Right renal pelvis (tissue), 4 donors: ENCODE measurements at places on chromosomes 4 and X. TPM values are rescaled to one million over a fixed set of nuclear protein-coding genes. Genes with fewer than 3 reads are reported as not detected.

TMPRSS11D gene
- not detected for polyA plus RNA-seq

CT45A3 gene
- polyA plus RNA-seq: not detected

XIAP gene
- 41.6 TPM for polyA plus RNA-seq

TMPRSS11E gene
- polyA plus RNA-seq: not detected

DNA sequence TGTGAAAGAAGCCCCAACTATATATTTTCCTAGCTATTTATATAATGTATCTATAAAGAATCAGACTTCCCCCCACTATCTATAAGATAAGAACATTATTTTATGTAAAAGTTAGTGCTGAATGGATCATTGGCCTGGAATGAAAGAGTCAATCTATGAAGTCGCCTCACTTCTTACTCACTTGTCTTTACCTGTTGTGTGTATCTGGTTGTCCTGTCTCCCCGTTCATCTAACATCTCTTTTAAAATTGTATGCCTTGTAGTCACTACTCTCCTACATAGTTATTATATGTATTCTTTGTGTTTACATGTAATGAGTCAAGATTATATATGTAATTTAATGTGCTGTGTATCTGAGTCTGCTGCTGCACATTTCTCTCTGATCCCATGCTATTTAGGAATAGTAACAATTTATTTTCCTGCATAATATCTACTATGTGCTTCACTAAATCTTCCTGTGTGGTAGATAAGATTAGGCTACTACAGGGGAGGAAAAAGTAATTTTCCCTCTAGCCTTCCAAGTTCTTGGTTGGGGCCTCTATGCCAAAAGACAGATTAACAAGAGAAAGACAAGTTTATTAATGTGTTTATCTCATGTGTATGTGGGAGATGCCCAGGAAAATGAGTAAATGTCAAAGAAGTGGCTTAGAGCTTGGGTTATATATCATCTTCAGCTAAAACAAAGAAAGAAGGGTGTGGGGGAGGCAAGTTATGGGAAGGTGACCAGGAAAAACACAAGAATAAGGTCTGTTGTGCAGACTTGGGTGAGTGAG, 77.6 kb upstream of the FRMPD4 start:
- DNase-seq: no peak

DNA sequence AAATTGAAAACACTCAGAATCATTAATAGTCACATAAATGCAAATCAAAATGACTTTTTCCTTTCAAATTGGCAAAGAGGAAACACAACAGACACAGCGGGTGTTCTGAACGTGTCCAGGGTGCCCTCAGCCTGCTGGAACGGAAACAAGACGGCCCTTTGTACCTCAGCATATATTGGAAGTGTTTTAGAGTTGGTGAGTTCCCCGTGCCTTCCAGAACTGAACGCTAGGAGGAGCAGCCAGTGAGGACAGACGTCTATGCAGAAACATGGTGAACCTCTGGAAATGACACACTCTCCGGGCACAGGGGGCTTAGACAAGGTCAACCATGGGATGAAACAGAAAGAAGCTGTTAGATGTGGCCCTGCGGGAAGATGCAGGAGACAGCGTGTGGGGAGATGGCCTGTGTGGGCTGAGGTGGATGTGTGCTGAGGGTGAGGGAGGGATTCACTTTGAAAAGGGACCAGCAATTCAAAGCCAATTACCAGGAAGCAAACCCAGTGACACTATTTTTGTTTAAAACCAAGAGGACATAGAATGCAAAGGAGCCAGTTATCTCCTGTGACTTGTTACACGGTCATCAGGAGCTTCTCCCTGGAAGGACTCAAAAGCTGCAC, 40.4 kb downstream of the RNF212 start:
- DNase-seq: no peak

DNA sequence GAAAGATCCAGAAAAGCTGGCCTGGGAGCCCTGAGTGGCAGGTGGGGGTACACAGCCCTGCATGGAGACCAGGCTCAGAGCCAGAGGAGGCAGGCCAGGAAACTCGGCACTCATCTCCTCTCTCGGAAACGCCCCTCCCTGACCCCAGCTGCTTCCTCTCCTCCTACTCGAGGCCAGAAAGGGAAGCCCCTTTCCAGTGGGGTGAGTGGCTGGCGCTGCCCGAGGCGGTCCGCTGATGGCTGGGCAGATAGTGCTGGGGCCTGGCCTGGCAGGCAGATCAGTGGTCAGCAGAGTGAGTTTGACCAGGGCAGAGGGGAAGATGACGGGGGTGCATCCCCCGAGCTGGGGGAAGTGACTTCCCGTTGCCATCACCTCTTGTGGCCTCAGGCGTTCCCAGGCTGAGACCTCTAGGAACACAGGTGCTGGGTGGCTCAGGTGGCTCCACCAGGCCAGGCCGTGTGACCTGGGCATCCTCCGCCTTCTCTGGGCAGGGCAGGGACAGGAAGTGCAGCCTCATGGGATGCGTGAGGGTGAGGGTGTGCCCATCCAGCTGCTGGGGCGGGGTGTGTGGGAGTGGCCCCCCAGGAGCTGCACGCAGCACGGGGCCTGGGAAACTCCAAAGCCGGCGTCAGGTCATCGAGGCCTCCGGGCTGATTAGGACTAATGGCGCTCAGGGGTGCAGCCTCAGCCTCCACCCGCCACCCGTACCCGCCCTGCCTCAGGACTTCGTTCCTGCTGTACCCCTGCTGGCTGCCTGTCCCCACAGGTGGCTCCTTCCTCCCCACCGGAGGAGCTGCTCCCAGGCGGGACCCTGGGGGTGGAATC, 5.7 kb downstream of the SH3BP2 start:
- no peak for DNase-seq

DNA sequence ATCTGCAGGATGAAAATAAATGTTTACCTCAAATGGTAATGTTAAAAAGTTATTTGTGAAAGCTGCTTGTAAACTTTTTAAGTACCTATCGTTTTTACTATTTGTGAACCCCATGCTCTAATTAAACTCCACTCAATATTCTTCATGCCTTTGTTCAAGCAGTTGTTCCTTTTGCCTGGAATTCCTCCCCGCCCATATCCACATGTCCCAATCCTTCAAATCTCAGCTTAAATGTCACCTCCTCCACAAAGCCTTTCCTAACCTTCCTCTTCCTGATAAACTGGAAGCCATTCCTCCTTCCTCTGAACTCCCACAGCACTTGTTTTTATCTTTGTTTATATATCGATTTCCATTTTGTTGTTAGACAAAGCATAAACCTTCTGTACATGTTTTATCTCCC, 2.4 kb downstream of the MORC4 start:
- no peak for DNase-seq

DNA sequence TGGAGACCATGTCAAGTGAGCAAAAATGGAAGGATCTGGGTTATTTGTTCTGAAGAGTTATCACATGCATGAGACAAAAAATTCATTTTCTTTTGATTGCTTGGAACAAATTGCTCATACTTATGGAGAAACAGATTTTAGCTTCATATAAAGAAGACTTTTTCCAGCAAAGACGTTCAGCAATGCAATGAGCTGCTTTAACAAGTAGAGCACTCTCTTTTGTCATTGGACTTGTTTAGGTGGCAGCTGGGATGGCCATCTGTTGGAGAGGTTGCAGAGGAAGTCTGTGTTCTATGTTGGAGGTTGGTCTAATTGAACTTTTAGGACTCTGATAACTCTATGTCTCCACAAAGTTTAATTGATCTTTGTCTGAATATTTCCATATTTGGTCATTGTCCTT, 19.9 kb upstream of the CEP135 start:
- no peak for DNase-seq

- no peak for DNase-seq
These were observed 119.7 kb upstream of the TBC1D9 start for GRCh38 chr4:140875746-140876452.

DNA sequence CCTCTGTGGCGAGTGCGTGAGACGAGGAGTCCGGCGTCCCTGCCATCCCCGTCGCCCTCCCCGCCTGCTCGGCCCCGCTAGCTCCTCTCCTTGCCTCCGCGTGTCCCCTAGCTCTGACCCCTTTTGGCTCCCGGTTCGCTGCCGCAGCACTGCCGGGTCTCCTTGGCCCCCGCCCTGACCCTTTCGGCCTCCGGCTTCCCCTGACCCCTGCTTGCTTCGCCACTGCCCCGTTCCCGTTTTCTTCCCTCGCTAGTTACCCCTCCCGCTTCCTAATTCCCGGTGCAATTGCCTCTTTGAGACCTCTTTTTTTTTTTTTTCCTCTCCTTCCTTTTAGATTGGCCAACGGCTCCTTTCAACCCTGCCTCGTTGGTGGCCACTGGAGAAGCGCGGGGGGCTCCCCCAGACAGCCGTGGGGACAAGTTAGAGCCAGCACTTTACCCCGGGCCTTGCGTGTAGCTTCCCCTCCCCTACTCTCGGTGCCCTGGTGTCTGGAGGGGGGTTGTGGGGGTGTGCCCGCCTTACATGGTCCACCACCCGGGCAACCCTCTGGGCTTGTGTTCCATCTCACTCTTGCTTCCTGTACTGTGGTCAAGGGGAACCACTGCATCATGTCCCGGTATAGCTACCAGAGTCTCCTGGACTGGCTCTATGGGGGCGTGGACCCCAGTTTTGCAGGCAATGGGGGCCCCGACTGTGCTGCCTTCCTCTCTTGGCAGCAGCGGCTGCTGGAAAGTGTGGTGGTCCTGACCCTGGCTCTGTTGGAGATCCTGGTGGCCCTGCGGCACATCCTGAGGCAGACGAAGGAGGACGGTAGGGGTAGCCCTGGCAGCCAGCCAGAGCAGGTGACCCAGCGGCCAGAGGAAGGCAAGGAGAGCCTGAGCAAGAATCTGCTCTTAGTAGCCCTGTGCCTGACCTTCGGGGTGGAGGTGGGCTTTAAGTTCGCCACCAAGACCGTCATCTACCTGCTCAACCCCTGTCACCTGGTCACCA, 548 bp downstream of the TMEM164 start:
- DNase-seq: no peak

GRCh38 chr4:155819066-155819465, 47.0 kb downstream of the ASIC5 start:
- no peak for DNase-seq

DNA sequence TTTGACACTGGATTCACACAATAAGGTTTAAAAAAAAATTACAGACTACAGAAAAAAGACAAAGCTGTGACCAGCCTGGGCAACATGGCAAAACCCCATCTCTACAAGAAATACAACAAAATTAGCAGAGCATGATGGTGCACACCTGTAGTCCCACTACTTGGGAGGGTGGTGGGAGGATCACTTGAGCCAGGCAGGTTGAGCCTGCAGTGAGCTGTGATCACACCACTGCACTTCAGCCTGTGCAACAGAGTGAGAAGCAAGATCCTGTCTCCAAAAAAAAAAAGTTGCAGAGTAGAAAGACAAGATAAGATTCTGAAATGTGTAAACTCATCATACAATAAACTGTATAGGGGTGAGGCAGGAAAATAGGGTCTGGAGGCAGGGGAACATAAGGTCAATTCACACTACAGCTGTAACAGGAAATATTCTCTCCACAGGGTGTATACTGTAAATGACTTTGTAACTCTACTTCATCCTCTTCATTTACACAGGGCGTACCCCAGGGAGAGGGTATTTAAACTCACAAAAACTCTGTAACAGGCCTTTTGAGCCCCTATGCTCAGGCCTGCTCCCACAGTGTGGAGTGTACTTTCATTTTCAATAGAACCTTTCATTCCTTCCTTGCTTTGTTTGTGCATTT, 112.6 kb upstream of the MAPK10 start:
- DNase-seq: no peak
